ENCODE measurements at places on chromosomes 16 and 17.

DNA sequence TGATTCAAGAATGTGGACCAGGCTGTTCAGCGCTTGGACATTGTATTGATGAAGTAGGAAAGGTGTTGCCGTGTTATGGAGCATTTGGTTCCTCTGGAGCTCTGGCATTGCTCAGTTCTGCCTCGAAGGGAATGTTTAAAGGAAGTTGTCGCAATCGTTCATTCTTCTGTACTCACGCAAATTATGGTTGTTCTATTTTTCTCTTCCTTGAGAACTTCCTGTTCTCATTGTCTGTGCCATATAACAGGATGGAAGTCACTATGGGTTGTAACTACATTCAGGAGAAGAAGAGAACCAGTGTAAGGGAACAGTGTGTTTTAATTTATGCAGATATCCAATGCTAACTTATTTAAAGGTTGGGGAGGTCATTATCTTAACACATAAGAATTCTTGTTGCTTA, 13.0 kb downstream of the PCTP start:
- no peak for DNase-seq

- no peak for DNase-seq
Observed at GRCh38 chr17:65022751-65023700, 33.5 kb downstream of the GNA13 start.

DNA sequence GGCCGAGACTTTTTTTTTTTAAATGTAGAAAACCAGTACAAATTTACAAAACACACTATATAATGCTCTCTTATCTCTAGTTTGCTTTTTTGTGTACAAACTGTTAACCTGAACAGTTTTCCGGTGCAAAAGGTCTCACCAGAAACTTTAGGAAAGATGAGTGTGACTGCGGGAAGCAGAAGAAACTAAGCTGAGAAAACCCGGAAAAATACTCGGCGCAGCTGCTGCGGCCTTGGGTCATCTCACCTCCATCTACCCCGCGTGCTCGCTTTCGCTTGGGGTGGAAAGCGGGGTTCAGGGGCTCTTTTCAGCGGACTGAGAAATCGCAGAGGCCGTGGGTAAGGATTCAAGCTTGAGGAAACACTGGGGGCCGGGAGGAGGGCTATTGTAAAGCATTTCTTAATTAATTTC, 1.8 kb downstream of the SALL1 start:
- no peak for DNase-seq

GRCh38 chr17:30554839-30555751, 77.9 kb downstream of the GOSR1 start:
- no peak for DNase-seq

- no peak for DNase-seq
Observed at GRCh38 chr17:67085406-67085805, 41.1 kb downstream of the CACNG1 start.

- DNase-seq = no peak
Observed at GRCh38 chr17:64131606-64132270, 1.8 kb upstream of the ERN1 start.

- peak; percentile 19 for DNase-seq
Observed at GRCh38 chr16:49283376-49284049, 1.9 kb upstream of the CBLN1 start.

DNA sequence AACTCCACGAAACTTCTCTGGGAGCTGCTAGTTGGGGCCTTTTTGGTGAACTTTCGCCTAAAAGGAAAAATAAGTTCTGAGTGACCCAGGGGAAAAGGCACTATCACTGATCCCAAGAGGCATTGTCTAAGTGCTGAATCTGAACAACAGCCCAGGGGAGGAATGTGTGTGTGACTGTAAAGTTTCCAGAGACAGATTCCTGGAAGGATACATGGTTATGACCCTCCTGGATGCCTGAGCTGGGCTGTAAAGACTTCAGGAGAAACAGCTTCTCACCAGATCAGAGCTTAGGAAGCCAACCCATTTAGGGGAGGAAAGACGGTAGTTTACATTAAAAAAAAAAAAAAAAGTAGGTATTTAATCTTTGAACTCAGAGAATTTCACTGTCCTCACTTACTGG, 20.2 kb downstream of the HIGD1B start:
- no peak for DNase-seq

DNA sequence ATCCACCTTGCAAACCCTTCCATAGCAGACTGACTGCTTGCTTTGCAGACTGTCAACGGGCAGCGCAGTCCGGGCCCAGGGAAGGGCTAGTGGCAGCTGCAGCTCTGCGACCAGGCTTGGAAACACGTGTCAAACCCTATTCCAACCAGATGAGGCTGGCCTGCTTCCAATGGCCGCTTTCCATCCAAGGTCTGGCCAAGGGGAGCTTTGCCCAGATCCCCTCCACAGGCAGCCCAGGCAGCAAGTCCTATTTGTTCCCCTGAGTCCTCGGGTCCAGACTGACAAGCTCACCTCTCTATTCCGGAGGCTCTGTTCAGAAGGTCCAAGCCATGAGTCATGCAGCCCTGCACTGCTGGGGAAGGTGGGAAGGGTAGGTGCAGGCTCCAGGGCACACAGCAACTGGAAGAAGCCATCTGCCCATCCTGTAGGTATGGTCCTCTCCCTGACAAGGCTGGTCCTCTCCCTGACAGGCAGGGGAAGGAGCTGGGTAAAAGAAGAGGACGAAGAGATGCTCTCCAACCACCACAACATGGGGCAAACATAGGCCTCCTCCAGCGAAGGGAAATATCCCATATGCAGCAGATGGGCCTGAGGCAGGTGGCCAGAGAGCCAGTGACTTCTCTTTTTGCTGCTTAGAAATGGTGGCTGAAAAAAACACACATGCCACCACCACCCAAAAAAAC, 22.6 kb upstream of the AXIN2 start:
- DNase-seq = peak; percentile 17

GRCh38 chr16:83338941-83339340, 468.8 kb upstream of the HSBP1 start:
- no peak for DNase-seq

- DNase-seq = no peak
Observed at GRCh38 chr16:89155851-89156739, 15.5 kb upstream of the CDH15 start.

DNA sequence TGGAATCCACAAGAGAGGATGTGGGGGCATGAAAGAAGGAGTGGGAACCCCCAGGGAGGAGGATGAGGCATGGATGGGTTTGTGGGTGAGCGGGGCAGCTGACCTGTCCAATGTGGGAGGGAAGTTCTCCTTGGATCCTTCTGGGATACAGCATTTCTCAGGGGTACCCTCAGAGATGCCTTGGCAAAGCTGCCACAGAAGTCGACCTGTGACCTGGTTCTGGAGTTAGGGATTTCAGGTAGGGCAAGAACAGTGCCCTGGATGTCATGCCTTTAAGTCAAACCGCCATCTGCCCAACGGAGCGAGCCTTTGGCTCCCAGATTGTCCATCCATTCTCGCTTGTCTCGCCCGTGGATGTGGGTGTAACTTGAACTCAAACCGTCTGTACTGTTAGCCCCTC, 30.0 kb downstream of the WSCD1 start:
- DNase-seq = no peak

- no peak for DNase-seq
Observed at GRCh38 chr16:24988129-24988518, 27.0 kb downstream of the ARHGAP17 start.

DNA sequence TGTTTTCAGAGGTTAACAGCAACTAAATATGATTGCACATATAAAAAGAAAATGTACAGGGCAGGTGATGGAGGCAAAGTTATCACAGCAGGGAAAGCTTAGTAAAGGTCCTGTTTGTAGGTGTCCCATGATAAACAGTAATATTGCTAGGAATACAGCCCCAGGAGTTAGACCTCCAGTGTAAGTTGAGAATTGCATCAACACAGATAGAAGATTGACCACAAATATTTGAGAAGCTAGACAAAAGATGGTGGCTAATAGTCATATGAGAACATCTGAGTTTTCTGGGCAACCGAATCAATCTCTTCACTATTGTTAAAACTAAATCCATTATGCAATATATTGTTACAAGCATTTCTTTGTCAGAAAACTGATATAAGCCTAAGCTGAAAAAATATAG, 152.6 kb downstream of the CDH11 start:
- no peak for DNase-seq

DNA sequence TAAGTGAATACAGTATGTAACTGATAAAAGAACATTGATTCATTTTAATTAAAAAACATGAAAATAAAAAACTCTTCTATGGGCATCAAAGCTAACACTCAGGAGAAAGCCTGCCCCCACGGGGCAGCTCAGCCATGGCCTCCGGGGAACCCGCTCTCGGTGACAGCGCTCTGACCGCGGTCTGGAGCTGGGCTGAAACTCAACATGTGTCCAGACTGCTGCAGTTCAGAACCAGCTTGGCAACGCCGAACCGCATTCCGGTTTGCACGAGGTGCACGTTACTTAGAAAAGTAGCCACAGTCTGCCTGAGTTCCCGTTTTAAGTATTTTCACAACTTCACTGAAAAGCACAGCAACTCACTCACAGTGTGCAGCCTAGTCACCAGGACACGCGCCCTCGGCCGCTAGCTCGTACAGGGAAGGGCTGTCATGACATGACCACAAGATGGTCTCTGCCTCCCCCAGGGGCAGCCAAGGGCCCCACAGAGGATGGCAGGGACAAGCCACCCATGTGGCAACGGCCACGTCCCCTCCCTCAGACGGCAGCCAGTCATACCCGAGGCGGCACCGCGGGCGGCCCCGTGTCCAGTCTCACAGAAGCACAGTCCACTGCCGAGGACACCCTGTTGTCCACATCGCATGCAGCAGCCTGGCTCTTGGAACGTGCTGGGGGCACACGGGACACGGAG, 77.1 kb upstream of the METRNL start:
- DNase-seq = no peak

DNA sequence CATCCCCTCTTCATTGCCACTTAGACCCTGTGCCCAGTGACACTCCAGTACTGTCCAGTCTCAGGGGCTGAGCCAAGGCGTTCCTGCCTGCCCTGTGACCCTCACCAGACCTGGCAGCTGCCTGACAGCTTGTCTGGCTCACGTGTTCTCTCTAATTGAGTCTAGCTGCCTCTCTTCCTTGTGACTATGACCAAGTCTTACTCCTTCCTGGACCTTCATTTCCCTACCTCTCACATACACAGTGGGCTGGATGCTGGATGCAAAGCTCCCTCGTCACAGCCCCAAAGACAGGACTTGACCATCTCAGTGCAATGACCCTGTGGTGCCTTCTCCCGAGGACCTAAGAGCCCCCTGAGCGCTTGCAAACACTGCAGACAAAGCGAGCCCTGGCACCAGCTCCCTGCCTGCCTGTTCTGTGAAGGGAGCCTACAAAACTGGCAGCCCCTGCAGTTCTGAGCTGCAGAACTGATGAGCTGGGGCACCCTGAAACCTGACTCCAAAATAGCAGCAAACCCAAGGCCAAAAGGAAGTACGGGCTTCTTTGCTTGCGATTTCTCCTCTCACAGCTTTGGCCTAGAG, 1.7 kb downstream of the DEXI start:
- no peak for DNase-seq

DNA sequence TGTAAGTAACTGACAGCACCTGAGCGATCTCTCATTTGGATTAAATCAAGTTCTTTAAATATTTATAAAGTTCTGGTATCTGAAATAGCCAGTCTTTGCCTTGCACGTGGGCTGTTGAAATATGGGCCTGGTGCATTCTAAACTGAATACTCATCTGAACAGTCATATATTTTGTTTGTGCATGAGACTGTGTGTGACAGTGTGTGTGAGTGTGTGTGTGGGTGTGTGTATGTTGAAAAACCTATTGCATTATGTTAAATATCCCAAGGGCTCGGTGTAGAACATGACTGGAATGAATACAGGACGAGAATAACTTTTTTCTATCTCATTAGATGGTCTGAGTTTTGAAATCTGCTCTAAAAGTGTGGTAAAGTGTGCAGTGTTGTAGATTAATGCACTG, 82.4 kb upstream of the TOX3 start:
- DNase-seq = no peak

GRCh38 chr16:63577891-63578290, 1541.7 kb upstream of the CDH8 start:
- DNase-seq = no peak

DNA sequence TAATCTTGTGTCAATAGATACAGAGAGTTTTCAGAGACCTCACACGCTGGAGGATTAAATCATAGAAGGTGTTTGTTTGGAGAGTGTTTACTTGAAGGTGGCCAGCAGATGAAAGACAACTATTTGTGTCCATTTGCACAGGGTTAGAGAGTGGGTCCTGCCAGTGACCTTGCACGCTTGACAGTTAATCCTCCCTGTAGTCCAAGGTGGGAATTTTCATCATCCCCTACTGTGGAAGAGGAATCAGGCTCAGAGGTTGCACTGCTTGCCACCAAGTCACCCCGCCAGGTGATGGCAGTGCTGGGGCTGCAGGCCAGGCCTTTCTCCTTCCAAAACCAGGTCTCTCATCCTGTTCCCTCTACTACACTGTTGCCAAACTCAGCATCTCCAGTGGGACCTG, 12.3 kb downstream of the CDH1 start:
- DNase-seq = no peak

DNA sequence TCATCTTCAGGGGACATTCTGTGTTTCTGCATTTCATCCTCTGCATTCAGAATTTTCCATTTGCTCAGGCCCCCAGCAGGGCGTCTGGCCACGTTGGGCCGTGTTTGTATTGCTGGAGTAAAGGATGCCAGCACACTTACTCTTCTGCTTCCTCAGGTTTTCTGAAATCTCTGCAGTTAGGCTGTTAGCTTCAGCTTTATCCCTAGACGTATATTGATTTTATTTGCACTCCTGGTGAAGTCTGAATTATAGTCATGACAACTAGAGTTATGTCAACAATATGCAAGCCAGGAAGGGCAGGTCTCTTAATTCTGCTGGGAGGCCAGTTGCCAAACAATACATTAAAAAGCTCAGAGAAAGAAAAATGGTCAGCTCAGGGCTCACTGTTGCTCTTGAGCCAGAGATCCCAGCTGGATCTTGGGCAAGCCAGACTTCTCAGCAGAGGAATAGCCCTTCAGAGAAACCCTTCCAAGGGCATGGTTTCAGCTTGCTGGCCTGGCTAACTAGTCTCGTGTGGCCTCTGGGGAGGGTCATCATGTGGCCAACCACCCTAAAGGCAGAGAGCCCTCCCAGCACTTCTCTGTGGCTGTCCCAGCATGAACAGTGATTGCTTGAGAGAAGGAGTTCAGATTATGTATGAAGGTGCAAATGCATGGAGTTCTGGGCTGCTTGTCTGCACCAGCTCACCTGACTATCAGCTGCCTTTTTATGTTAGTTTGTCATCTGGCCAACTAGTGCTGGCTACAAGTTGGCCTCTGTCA, 110.2 kb upstream of the CACNG5 start:
- peak; percentile 70 for DNase-seq

- DNase-seq = no peak
Observed at GRCh38 chr16:53334581-53334980, 99.7 kb upstream of the RBL2 start.

DNA sequence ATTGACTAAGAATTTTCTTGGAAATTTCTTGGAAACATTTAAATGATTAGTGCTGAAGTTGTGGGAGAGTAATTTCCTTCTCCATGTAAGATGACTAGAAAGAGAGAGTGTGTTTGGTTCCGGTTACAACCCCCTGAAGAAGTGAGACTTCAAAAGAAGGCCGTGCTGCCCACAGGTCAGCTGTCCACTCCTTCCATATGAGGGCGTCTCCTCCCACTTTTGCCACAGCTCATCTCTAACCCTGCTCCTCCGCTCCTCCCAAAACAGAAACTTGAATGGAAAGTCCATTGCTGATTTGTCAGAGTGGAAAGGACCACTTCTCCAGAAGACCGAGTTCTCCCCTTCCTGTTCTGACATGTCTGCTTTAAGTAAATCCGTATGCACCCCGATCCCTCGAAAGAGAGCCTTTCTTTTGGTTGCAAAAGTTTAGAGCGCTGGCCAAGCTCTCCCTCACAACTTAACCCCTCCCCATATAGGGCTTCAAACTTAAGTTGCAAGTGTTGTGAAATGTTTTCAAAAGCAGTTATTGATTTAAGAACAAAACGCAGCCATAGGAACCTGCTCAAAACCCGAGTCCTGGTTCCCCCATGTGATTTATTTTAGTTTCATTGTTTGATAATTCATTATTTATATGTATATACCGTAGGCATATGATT, 129.5 kb downstream of the SOCS1 start:
- DNase-seq = no peak
